A673 (cell line): ENCODE measurements at places on chromosomes 7 and 10. TPM values are rescaled to one million over a fixed set of nuclear protein-coding genes. Genes with fewer than 3 reads are reported as not detected.

DNA sequence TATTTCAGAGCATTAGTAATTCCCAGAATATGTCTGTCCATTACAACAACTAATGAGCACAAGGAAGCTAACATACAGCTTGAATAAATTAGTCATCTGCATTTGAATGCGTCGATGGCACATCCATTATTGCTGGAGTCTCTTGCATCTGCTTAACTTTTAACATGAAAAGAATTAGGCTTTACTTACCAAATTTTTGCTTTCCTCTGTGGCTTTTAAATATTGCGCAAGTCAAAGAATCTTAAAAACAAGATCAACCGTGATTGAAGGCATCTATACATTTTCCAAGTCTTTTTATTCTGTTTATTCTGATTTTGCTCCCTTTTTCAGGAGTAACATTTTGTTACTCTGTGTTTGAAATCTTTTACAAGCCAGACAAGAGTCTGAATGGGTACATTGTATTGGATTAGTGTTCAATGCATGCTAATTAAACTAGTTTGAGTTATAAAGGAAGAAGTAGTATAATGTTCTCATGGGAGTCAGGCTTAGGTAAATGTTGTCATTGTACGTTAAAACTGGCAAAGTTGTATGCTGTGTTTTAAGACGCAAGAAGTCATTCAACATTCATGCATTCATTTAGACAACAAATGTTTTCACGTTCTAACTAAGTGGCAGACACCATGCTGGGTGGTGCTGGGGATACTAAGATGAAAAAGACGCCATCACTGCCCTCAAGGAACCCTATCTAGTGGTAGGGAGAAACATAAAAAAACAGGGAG, 4.0 kb upstream of the CACNB2 start:
- peak; percentile 94 for DNase-seq

- no peak for DNase-seq
Observed at GRCh38 chr7:69504733-69505420, 93.4 kb upstream of the AUTS2 start.

The OR9A2 gene
- total RNA-seq = not detected in 2 replicates

DNA sequence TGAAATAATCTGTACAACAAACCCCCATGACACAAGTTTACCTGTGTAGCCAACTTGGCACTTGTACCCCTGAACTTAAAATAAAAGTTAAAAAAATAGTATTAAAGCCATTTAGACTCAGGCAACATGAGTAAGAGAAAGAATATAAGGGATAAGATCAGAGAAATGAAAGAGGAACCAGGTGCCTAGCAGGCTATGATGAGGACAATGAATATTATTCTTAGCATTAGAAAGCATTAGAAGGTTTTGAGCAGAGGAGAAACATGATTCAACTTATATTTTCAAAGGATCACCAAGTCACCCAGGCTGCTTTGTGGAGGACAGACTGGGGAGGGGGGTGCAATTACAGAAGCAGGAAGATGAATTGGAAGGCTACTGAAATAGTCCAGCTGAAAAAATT, 48.1 kb upstream of the TES start:
- no peak for DNase-seq

- DNase-seq = no peak
Observed at GRCh38 chr7:51471981-51472296, 155.3 kb upstream of the COBL start.
